Testis (tissue), 5 donors: ENCODE measurements at places on chromosomes 11 and 22. TPM values are rescaled to one million over a fixed set of nuclear protein-coding genes. Genes with fewer than 3 reads are reported as not detected.
A peak's percentile ranks its signal among the peaks of the same experiment; 100 is the strongest.

XKR3 gene
- 4.9 TPM for total RNA-seq

DNA sequence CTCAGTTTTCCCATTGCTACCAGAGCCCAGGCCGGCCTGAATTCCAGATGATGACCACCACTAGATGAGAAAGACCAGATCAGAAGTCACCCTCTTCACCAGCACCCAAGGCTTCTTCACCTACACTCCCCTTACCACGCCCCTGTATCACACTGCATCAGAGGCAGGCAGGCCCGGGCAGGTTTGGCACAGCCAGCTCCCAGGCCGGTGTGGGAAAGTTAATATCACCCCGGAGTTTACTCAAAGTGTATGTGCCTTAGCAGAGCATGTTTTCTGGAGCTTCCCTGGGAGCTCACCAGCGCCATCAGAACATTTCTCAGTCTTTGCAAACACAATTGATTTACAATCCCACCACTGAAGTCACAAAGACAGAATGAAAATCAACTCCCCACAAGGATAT, 47.5 kb upstream of the POU2AF1 start:
- DNase-seq = no peak

GRAMD4 gene
- total RNA-seq = 81.5 TPM

TBX1 gene
- 43.4 TPM for total RNA-seq

DNA sequence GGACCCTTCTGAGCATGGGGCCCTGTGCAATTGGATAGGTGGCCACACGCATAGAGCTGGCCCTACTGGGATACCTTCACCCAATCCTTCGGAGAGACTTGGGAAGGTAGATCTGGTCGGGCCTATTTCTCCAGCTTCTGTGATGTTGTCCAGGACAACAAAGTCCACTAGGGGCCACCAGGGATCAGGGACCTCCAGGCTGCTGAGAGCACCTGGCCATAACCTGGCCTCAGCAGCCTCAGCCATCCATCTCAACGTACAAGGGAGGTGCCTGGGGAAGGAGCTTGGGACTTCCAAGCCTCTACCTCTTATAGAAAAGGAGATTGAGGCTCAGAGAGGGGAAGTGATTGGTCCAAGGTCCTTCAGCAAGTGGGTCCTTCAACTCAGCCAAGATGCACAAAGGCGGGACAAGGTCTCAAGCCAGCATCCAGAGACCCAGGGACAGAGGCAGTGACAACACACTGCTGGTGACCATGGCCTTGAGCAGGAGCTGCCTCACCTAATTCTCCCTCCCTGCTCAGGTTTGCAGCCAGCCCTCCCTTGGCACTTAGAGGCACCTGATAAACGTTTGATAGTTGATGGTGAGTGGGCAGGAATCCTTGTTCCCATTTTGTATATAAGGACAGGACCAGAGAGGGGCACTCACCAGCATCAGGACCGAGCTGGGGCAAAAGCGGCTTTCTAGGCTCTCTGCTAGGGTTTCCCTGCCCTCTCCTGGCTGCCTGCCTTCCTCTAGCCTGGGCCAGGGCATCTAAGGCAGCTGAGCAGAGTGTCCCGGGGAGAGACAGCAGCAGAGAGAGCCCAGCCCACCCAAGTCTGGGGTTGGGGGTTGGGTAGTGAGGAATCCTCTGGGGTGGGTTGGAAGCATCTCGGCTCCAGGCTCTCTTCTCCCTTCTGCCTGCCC, 4.5 kb downstream of the RAC2 start:
- DNase-seq = no peak

TMEM45B gene
- total RNA-seq = not detected

DNA sequence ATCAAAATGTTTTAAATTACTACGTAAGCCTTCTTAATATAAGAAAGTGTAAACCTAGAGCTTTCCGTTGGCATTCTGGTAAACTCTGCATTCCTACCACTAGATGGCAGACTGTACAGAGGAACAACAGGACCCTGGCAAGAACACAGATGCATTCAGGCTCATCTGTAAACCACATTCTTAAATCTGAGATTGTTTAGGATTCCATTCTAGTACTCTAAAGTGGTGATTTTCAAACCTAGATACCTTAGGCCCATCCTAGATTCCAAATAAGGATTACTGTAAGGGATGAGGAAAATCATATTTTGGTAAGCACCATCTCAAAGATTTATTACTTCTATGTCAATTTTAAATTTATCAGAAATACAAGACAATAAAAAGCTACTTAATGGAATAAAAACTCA, 26.9 kb downstream of the PICALM start:
- DNase-seq = peak; percentile 89

DNA sequence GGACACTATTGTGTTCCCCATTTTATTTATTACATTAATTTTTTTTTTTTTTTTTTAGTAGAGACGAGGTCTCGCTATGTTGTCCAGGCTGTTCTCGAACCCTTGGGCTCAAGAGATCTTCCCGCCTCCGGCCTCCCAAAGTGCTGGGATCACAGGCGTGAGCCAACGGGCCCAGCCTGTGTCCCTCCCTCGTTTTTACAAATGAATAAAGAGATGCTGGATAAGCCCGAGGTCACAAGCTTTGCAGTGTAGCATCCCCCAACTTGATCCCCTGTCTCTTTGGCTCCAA, 297 bp upstream of the MTFP1 start:
- DNase-seq = no peak

- no peak for DNase-seq
Observed at GRCh38 chr11:17512101-17512500, 32.1 kb downstream of the USH1C start.

DNA sequence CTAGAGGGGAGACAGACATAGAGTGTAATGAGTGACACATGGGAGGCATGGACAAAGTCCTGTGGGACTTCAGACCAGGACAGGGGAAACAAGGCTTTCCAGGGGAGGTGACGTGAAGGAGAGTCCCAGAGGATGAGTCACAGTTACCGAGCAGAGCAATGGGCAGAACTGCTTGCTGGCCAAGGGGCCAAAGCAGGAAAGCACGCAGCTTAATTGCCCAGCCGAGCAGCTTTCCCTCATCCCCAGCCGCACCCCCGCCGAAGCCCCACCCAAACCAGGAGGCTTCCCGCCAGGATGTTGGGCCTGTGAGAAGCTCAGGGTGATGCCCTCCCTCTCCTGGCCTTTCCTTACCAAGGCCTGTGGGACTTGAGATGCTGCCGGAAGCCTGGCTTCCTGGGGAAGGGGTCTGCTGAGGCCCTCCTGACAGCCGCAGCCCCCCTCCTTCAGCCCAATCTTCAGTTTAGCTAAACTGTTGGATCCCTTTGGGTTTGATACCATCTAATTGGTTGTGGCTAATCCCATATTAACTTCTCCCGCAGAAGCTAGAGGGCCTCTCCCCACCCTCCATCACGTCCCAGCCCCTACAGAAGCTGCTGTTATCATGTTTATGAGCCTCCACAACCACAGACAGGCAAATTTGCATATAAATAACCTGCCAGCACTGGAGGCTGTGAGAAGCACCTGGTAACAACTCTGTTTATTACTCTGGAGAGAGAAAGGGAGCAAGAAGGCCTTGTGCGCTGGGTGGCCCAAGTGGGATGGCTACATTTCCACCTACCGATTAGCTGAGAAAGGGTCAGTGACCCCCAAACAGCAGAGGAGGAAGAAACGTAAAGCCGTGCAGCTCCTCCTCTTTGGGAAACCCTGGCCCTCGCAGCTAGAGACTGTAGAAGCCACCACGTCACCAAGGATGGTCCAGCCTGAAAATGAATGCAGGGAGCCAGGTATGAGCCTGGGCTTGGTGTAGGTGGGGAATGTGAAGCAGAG, 80.0 kb downstream of the TRIM29 start:
- DNase-seq = no peak

IL17REL gene
- total RNA-seq = 0.55 TPM

DNA sequence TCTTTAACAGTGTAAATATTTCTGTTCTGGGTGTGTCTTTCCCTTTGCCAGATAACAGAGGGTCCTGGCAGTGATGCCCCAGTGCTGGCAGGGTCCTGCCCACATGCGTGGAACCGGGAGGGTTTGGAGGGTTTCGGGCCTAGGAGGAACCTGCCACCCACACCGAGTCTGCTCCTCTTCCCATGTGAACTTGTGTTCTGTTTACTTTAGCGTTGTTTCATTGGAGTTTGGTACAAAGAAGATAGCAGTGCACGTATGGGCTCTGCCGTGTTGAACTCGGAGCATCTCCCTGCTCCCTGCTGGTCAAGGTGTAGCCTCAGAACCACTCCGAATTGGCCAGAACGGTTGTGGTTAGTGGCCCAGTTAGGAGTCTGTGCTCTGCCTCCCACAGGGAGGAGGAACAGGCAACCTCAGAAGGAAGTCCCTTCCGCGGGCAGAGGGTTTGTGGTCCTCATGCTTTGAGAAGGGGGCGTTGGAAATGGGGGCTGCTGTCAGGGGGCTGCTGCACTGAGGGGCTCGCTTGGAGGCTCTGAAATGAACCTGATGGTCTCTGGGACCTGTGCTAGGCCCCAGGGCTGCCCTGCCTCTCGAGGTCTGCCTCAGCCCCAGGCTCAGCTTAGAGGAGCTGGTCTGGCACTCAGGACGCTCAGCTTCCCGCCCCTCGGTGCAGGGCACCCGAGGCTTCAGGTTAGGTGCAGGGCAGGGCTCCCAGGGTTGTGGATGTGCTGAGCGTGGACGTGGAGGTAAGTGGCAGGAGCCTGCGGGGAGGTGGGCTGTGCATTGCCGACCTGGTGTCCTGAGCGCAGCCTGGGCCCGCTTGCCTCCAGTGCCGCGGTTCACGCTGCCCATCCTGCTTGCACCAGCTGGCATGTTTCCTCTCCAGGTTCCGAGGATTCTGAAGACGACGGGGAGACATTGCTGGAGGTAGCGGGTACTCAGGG, 10.4 kb downstream of the PHRF1 start:
- no peak for DNase-seq

RIMBP3B gene
- total RNA-seq = 12.1 TPM

PRR5L gene
- total RNA-seq = 14.7 TPM

- DNase-seq = no peak
Observed at GRCh38 chr11:37442576-37442975, 844.5 kb upstream of the RAG2 start.

DNA sequence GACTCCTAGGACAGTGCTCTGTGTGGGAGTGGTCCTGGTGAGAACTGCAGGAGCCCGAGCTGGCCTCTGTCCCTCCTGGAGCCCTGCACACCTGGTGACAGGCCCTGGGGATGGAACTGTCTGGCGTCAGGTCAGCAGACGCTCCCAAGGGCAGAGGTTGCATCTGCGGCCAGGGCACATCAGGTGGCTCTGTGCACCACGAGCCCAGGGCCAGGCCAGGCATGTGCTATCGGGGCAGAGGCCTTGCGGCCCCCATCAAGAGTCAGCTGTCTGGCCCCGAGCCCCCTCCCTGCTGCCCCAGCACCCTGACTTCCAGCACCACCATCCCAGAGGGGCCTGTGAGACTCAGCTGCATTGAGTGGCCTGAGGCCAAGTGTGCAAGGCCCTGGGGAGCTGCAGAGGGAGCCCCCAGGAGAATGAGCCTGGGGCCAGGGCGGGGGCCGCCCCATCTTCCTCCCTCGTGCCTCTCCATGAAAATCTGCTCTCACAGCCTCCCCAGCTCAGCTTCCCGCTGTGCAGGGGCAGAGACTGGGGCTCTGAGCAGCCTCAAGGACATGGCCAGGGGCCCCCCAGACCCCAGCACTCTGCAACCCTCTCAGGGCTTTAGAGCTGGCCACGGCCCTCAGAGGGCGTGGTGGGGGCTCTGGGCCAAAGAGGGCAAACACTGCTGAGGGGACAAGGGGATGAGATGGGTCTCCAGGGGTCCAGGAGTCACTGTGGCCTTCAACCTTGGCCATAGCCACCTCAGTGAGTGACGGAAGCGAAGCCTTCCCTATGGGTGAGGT, 56.4 kb downstream of the RTL6 start:
- DNase-seq = no peak

DNA sequence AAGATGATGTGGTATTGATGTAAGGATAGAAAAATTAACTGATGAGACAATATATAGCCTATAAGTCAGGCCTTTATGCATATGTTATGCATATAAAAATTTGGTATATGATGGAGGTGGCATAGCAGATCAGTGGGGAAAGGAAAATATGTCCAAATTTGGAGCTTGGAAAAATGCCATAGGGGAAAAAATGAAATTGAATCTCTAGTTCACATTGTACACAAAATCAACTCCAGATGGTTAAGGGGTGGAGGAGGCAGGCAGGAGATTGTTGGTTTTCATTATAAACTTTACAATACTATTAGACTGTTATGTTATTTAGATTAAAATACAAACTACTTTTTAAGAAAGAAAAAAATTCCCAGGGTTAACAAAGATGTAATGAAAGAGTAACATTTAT, 15.1 kb upstream of the CD3E start:
- DNase-seq = no peak

- DNase-seq = peak; percentile 63
Observed at GRCh38 chr11:71500601-71501021, 26.5 kb upstream of the KRTAP5-7 start.

CBX7 gene
- total RNA-seq = 51.3 TPM

TANGO2 gene
- total RNA-seq = 13.5 TPM

GRCh38 chr11:114259124-114259526, 37.1 kb upstream of the NNMT start:
- DNase-seq = peak; percentile 74

DNA sequence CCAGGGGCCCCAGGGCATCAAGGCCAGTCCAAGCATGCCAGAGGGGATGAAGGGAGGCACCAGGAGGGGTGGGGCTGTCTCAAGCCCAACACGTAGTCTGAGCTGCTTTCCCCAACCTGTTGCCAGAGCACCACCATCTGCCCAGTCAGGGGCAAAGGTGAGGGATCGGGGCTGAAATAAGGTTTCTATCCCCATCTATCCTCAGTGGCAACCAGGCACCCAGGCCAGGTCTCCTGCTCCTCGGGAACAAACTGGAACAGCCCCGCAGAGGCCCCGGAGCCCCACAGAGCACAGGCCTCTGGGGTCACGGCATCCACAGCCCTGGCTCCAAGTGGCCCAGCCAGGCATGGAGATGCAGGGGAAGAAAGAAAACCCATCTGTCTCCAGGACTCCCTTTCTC, 19.3 kb downstream of the STARD10 start:
- DNase-seq = no peak

TRPM5 gene
- total RNA-seq = 0.94 TPM

DNA sequence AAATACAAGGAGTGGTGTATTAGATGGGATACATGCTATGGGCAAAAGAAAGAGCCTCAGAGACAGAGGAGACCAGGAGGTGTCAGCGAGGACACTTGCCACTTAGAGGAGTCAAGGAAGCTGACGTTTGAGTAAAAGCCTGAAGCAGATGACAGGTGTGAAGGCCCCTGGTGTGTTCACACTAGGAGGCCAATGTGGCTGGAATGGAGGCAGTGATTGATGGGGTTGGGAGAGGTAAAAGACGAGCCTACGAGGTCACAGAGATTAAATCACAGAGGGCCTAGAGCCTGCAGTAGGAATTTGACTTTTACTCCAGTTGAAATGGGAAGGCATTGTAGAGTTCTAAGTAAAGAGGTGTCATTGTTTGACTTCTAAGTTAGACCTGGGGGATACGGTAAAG, 12.0 kb upstream of the GDPD5 start:
- no peak for DNase-seq

GRCh38 chr11:26928582-26928981, 65.3 kb upstream of the FIBIN start:
- DNase-seq = no peak

GRCh38 chr11:99979042-99979441, 708.0 kb upstream of the ARHGAP42 start:
- DNase-seq = no peak

- DNase-seq = no peak
Observed at GRCh38 chr11:78418584-78419211, 1.1 kb upstream of the GAB2 start.

TRIM6 gene
- 9.1 TPM for total RNA-seq
